Common myeloid progenitor, CD34-positive (primary cell): ENCODE measurements at places on chromosomes 13 and 19.

DNA sequence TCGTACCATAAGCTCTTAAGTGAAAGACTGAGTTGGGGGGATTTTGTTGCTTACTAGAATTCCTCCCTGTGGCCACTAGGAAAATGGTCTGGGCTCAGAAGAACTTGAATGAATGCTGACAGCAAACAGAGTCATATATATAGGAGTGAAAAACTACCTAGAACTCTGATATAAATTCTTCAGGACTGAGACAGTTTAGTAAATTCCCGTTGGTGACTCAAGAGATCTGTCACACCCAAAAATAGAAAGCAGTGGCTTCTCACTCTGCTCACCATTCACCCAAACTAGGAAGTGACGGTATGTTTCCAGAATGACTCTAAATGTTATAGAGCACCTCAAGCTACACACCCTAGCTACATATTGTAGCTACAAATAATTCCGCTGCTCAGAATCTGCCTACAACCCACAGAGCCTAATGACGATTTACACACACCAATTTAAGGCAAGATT lies 116.2 kb downstream of the TBC1D4 start:
- DNase-seq: no peak

DNA sequence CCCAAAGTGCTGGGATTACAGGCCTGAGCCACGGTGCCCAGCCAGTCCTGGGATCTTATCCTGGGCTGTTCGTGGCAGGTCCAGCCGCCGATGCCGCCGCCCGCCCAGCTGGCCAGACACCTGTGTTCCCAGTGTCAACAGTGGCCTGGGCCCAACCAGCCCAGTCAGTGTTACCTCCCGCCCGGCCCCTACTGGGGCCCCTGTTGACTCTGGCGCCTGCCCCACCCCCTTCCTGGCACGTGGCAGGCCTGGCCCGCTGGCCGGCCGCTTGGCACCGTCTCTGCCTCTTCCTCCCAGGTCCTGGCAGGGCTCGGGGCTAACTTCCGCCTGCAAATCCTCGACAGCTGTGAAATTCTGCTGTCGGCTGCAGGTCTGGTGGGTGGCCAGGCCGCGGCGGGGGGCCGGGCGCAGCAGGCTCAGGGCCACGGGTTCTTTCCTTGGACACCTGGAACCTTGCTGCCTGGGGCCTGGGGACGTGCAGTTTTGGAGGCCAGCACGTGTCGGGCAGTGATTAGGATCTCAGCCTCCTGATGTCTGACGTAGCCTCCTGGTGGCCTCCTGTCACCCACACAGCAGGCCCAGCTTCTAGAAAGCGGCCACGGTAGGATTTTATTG lies 9.1 kb downstream of the ARID3A start:
- peak; percentile 89 for DNase-seq

GRCh38 chr19:58575183-58576041 lies 2.3 kb upstream of the MZF1 start:
- DNase-seq: peak; percentile 94

DNA sequence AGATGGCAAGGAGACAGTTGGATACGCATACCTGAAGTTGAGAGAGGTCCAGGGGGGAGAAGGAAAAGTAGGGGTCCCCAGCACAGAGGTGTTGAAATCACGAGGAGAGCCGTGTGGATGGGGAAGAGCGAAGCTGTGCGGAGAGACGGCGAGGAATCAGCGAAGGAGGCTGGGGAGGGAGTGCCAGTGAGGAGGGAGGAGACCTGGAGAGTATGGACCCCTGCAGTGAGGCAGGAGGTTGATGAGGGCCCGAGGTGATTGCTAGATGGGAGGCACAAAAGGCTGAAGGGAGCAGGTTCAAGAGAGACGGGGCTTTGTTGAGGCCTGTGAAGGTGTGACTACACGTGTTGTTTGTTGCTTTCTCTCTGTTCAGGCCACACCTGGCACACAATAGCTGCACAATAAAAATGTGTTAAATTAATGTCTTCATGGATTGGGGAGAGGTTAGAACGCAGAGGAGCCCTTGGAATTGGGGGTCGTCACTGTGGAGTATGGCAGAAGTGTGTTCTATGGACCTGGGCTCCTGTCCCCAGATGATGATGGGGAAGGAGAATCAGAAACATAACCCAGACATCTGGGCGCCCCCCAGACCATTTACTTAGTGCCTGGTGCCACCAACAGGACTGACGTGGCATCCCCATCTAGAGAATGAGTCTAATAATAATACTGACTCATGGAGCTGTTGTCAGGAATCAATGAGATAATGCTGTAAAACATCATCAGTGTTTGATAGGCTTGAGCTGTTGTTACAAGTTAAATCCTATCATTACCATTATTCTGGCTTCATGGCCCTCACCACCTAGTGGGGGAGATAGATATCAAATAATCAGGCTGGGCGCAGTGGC lies 137.5 kb downstream of the SIPA1L3 start:
- DNase-seq: peak; percentile 65

DNA sequence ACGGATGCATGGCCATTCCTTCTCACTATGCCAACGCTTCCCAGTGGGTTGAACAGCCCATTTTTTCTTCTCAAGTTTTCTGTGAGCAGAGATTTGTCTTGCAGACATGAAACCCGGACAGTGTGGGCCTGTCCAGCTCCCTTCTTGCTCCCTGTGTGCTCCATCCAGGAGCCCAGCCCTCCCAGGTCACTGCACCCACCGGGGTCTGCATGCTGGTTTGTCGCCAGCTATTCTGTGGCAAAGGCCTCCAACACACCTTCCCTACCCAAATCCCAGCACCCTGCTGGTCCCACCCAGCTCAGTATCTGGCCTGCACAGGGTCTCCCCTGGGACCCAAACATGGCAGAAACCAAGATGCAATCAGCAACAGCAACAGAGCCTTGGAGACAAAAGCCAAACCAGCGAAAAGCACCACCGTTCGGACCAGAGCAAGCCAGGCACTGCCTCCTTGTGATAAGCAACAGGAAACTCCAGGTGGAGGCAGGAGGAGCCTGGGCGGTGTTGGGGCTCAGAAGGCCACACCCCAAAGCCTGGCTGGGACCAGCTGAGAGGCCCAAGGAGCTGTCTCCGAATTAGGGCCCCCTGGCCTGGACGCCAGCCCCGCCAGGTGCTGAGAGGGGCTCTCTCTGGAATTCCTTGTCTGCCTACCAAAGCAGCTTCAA lies 12.2 kb upstream of the SPACA7 start:
- no peak for DNase-seq

- DNase-seq: no peak
Observed at GRCh38 chr13:113049981-113050380, 55.6 kb upstream of the F7 start.

GRCh38 chr13:82062772-82063171 lies 1721.8 kb upstream of the SPRY2 start:
- DNase-seq: no peak

GRCh38 chr13:56700324-56700723 lies 440.4 kb upstream of the PRR20A start:
- no peak for DNase-seq

GRCh38 chr19:41531438-41532311 lies 44.3 kb upstream of the CEACAM21 start:
- DNase-seq: peak; percentile 98

GRCh38 chr19:19900139-19900728 lies 512 bp upstream of the ZNF93 start:
- DNase-seq: peak; percentile 96

GRCh38 chr13:25707726-25708125 lies 336.0 kb downstream of the ATP8A2 start:
- DNase-seq: no peak

DNA sequence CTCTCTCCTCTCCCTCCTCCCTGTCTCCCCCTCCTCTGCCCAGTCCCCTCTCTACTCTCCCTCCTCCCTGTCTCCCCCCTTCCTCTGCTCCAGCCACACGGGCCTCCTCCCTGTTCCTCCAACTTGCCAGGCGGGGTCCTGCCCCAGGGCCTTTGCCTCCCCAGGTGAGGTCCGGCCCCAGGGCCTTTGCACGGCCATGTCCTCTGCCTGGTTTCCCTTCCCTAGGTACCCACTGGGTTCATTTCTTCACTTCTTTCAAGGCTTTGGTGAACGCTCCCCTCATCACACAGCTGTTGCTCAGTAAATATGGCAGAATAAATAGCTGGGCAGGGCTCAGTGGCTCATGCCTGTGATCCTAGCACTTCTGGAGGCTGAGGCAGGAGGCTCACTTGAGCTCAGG lies 21.2 kb downstream of the MISP start:
- DNase-seq: no peak

DNA sequence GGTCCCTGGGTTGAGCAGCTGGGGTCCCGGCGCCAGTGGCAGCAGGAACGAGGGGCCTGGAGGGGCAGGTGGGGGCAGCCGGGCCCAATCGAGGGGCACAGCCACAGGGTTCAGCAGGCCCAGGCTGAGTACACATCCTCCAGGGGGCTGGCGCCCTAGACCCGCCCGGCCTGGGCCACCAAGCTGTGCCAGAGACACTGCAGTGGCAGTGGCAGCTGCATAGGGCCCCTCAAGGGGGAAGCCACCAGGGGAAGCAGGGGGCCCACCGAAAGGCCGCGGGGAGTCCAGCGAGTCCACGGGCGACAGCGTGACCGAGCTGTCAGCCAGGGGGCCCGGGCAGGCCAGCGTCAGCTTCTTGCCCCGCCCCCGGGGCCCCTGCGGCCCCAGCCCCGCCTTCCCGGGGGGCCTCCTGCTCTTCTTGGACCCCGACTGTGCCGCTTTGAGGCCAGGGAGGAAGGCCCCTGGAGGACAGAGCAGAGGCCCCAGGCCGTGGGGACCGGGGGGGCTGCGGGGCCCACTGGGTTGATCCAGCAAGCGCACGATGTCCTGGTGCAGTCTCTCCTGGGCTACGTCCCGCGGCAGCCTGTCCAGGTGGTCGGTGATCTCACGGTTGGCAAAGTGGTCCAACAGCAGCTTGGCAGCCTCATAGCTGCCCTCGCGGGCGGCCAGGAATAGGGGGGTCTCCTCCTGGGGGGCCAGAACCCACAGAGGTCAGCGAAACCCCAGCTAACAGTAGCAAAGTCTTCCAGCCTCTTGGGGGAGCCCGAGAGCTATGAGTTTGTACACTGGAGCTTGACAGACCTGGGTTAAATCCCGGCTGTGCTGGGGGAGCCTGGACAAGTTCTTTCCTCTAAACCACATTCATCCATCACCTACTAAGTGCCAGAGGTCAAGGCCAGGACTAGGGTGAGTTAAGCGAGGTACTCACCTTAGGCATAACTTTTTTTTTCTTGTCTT lies 39.5 kb downstream of the NOTCH3 start:
- DNase-seq: no peak

DNA sequence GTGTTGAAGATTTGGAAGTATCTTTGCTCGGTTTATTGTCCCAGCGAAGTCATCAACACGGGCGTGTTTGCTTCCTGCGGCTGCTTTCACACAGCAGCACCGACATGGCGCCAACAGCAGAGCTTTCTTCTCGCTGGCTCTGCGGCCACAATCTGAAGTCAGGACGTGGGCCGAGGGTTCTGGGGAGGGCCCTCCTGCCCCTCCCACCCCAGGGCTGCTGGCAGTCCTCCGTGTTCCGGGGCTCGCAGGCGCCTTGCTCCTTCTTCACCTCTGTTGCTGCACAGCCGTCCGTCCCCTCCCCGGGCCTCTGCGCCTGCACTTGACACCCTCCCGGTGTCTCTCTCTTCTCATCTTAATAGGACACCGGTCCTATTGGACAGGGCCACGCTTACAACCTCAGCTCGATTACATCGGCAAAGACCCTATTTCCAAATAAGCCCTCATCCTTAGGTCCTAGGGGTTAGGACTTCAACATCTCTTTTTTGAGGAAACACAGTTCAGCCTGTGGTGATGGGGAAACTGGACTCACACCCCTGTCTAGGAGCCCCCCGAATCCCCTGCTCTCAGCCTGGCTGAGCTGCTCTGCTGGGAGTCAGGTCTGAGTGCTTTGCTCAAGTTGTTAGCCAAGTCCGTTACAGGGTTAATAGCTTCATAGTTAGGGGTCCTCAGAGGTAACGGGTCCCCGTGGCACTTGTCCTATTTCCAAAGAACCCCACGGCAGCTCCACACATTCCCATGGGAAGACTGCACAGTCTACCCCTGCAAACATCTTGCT lies 2.7 kb upstream of the TEX29 start:
- DNase-seq: no peak

DNA sequence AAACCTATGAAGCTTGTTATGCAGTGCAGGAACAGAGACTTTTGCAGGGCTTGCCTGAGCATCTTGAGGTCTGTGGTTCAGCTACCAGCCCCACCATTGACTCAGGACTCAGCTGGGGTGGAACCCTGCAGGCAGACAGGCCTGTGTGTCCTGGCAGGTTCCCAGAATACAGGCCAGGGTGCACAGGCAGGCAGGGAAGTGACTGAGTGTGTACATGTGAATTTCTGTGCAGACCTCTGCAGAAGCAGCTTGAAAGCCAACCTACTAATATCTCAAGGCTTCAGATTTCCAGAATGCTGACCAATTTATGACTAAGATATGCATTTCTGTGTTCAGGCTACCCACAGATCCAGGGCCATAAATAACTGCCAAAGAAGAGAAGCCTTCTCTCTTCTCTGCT lies 254.4 kb downstream of the DLEU7 start:
- no peak for DNase-seq
